Activated CD4-positive, alpha-beta T cell treated with anti-CD3 and anti-CD28 coated beads for 24 hours (primary cell): ENCODE measurements at places on chromosomes 3 and 15.

DNA sequence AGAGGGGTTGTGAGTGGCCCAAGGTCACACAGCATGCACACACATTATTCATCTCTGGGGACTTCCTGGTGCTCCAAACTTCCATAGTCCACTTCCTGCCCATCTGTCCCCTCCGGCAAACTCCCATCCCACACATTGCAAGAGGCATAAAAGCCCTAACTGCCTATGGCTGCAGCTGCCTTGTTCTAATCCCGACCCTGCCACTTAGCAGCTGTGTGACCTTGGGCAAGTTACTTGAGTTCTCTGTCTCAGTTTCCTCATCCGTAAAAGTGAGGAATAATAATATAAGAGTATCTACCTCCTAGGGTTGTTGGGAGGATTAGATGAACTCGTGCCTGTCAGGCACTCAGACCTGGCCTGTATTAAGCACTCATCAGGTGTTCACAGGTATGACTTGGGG lies 84.2 kb downstream of the SMAD6 start:
- DNase-seq: no peak

DNA sequence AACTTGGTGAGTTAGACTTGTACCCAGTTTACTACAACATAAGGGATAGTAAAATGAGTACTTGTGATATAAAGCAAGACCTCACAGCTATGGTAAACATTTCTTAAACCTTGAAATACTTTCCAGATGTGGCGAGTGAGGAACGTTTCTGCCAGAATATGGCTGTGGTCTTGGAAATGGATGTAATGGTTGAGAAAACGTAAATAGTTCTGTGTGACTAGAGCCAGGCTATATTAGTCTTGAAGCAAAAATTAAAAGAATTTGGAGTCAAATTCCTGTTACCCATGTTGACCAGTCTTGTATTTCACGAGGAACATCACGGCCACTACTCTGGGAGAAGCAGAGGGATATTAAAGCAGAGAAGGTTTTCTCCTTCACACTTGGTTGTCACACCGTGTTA lies 15.3 kb downstream of the OR4F15 start:
- no peak for DNase-seq

DNA sequence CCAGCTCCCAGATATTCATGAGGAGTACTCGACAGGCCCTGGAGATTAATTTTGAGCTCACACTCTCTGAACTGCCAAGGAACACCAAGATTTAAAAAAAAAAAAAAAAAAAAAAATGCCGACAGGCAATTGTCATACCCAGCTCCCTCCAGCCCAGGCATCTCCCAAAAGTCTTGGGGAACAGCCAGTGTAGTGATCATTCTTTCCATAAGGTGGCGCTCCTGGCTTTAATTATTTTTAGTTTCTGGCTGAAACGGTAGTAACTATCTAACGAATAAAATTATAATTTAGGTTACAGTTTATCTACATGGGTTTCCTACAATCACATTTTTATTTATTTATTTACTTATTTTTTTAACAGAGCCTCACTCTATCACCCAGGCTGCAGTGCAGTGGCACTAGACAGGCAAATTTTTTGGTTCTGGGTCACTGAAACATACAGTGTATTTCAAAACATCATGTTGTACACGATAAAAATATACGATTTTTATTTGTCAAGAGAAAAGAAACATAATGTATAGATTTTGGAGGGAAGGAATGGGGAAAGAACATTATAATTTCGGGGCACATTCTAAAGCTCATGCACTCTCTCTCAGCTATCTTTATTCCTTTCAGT lies 157.3 kb downstream of the ADAMTS9 start:
- DNase-seq: no peak

- DNase-seq: no peak
Observed at GRCh38 chr3:16398648-16399047, 114.9 kb downstream of the RFTN1 start.

- no peak for DNase-seq
Observed at GRCh38 chr15:88725305-88726210, 77.7 kb upstream of the ACAN start.

DNA sequence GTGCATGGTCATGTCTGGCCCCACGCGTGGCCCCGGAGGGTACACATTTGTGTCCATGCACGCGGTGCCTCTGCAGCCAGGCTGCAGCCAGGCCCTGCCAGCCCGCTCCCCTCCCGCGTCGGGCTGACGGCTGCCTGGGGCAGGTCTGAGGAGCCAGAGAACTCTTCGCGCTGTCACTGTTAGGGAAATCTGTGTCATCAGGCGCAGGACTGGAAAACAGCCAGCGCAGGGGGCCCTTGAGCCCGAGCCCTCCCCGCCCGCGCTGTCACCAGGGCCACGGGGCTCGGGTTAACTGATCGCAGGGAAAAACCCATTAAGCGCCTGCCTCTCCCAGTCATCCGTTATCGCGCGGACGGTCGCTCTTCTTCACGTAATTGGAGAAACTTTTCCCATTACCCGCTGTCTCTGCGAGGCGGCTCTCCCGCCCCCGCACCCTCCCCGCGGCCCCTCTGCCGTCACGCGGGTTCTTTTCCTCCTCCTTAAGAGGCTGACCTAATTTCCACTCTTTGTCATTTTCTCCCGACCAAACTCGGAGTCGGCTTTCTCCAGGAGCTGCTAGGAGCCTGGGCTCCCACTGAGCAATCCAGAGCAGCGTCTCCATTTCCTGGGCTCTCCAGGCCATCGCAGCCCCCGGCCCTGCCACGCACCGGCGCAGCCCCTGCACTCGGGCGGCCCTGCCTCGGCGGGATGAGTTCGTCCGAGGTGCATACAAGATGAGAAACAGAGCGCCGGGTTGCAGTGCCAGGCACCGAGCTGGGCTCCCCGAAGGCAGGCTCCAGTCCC lies 57.5 kb upstream of the PRR23E start:
- no peak for DNase-seq

DNA sequence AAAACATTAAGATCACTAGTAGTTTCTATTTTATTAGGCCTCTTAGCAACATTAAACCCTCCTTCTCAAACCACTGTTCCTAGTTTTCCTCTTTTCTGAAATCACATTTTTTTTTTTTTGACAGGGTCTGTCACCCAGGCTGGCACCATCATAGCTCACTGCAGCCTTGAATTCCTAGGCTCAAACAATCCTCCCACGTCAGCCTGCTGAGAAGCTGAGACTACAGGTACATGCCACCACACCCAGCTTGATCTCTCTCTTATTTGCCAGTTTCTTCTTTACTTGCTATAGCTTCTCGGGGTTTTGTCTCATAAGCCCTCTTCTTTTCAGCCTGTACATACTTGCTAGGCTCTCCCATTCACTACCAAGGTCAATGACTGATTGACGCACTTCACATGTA lies 28.0 kb downstream of the SENP8 start:
- DNase-seq: no peak

DNA sequence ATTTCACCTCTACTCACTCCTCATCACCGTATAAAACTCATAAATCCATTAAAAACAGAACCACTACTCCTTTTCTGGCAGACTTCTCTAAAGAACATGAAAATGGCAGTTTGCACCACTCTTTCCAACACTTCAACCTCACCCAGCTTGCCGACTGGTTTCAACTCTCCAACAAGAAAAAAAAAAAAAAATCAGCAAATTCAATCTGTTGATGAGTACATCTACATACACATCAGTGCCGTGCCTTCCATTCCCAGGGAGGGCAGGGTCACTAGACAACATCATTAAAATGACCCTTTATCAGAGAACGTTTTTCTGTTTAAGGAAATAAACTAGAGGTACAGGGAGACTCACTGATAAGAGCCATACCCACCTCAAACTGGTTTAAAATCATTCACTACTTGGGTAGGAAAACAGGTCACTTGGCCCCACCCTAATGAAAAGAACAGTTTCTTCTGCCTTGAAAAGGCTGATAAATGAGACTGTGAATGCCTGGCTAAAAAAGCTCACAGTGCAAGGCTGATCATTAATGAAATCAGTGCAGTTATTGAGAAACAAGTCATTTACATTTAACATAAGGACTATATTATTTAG lies 6.0 kb downstream of the ANXA2 start:
- no peak for DNase-seq

GRCh38 chr3:15795651-15796308 lies 2.0 kb downstream of the ANKRD28 start:
- no peak for DNase-seq

- DNase-seq: peak; percentile 94
Observed at GRCh38 chr3:47513125-47513929, at the start of gene ELP6. ELP6 (minus strand) TSS chr3:47513712; CDS start chr3:47513590, 122 bp downstream.

GRCh38 chr15:90625037-90625436 lies 92.1 kb upstream of the BLM start:
- no peak for DNase-seq

- DNase-seq: no peak
Observed at GRCh38 chr3:29144807-29145206, 136.1 kb upstream of the RBMS3 start.

DNA sequence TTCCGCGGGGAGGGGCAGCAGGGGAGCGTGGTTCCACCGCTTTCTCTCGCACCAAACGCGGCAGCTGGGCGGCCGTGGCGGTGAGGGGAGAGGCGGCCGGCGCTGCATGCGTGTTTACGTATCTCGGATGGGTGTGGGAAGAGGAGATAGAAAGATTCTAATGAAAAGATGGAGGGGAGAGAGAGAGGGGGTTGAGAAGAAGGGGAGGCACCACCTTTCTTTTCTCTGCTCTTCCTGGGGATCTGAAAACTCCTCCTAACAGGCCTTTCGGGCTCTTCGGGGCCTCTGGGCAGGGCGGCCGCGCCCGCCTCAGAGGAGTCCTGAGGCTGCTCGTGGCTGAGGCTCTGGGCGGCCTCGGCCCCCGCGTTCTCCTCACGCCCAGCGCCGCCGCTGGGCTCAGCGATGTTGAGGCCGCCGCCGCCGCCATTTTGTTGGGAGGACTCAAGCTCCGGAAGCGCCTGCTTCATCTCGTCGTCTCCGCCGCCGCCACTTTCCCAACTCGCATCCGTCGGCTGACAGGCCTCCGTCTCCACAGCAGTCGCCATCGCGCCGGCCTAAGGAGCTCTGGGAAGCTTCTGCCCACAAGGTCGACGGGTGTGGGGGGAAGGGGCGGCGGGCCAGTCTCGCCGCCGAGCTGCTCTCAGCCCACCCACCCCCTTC lies 473 bp downstream of the TASOR start:
- peak; percentile 62 for DNase-seq

DNA sequence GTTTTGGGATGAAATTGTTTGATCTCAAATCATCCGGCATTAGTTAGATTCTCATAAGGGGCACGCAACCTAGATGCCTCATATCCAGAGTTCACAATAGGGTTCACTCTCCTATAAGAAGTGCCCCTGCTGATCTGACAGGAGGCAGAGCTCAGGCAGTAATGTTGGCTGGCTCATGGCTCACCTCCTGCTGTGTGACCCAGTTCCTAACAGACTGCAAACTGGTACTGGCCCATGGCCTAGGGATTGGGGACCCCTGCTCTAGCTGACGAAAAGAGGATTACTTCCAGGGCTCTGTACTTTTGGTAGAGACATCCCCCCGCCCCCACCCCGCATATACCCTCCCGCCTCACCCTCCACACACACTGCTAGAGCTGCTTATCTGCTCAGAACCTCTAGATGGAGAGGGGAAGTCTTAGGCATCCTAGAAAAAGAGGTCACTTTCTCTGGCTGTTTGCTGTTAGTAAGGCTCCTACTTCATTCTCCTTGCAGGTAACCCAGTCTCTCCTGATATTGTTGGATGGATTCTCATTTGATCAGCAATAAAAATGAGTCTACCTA lies 923.1 kb downstream of the CADM2 start:
- no peak for DNase-seq

DNA sequence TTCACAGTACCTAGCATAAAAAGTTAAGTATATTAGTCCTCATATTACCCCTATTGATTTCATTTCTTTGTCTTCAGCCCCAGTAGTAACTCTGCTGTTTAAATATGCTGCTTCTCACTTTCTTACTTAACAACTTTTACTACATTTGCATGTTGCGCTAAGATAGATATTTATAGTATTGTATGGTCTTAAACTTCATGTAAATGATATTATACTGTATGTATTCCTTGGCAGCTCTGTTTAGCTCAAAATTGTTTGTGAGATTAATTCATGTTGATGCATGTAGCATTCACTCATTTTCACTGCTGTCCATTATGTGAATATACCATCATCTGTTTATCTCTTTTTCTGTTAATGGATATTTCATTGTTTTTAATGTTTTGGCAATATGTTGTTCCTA lies 64.4 kb downstream of the PPM1L start:
- no peak for DNase-seq

DNA sequence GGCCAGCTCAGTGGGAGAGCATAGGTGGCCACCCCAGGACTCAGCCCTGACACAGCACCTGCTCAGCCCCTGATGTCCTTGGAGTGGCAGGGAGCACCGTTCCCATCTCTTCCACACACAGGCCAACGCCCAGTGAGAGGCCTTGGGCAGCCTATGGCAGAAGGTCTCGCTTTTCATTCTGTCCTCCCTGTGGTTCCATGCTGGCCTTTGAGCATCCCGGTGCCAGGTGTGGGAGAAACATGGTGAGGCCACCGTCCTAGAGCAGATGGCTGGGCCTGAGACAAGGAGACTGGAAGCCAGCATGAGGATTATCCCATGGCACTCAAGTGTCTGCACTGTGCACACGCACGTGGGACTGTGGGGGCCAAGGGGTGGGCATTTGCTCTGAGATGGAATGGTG lies 25.1 kb downstream of the ADCY5 start:
- DNase-seq: no peak

GRCh38 chr3:67083277-67083676 lies 85.2 kb downstream of the KBTBD8 start:
- peak; percentile 7 for DNase-seq

GRCh38 chr3:194522579-194523046 lies 35.8 kb upstream of the ATP13A3 start:
- DNase-seq: no peak

DNA sequence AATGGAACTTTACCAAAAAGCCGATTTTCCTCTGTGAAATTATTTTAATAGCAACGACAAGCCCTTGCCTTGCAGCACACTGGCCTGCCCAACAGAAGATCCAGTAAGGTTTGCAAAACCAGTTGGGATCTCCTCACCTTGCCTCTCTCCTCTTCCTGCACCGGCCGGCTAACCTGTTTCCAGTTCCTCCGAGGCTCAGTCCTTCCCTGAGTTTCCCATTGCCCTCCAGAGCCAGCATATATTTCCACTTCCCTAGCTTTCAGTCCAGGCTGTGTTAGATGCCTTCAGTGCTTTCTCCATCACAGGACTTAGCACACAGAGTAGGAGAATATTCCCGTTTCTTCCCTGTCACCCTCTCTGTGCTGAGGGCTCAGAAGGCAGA lies 60.3 kb downstream of the NOX5 start:
- no peak for DNase-seq

- no peak for DNase-seq
Observed at GRCh38 chr3:31248563-31248992, 284.1 kb upstream of the STT3B start.
